ENCODE measurements at places on chromosomes 4 and X.

GRCh38 chrX:20029728-20030127, 38.9 kb upstream of the BCLAF3 start:
- no peak for DNase-seq

DNA sequence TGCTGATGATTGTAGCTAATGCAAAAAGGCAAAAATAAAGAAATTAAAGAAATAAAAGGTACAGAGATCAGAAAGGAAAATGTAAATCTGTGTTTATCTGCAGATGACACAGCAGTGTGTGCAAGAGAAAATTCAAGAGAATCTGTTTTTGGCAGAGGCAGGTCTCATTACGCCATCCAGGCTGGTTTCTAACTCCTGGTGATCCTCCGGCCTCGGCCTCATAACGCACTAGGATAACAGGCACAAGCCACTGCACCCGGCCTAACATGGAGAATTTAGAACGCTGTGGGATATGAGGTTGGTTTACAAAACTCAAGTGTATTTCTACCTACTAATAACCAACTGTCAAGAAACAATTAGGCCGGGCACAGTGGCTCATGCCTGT, 29.4 kb downstream of the CTBP1 start:
- no peak for DNase-seq

DNA sequence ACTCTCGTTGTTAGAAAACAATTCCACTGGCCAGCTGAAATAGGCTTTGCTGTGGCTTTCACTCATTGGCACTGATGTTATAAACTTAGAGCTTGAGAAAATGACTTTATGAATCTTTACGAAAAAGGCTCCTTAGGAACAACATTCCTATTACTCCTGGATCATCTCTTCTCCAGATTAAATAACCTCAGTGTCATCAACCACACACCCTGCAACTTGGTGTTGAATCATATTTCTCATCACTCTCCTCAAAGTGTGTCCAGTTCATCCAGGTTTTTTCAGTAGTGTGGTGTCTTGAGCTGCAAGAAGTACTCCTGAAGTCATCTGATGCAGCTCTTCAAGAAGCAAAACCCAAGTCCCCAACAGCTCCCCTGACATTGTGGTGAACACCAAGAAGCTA, 28.1 kb upstream of the ANOS1 start:
- no peak for DNase-seq

DNA sequence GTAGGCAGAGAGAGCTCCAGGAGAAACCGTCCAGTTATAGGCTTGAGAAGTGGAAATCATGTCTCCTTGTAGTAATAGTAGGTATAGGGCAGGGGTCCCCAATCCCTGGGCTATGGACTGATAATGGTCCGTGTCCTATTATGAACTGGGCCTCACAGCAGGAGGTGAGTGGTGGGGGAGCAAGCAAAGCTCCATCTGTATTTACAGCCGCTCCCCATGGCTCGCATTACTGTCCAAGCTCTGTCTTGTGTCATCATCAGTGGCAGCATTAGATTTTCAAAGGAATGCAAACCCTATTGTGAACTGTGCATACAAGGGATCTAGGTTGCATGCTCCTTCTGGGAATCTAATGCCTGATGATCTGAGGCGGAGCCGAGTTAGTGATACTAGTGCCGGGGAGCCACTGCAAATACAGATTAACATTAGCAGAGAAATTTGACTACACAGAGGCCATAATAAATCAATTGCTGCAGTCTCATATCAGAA, 67.6 kb downstream of the MRPL1 start:
- DNase-seq, result no peak

DNA sequence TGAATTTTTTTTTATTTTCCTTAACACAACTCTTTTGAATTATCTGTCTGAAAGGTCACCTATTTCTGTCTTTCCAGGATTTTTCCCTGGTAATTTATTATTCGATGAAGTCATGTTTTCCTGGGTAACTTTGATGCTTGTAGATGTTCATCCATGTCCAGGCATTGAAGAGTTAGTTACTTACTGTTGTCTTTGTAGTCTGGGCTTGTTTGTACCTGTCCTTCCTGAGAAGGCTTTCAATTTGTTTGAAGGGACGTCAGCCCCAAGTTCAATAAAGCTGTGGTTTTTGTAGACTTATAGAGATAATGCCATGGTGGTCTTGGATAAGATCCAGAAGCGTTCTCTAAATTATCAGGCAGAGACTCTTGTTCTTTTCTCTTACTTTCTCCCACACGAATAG, 252.4 kb upstream of the ARHGAP24 start:
- DNase-seq, result no peak

DNA sequence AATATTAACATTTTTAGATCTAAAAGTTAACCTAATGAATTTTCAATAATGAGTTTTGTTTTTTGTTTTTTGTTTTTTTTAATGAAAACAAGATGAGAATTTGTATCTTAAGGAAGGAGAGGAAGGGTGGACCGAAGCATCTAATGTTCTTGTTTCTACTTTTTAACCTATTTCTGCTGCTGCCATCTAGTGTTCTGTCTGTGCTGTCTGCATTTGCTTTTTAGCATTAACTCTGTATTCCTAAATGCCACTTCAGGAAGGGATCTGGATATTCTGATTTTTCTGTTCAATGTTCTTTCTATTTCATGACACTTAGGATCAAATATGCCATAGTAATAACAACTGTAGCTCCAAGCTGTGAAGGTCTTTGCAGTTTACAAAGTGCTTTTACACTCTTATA, 161.7 kb downstream of the BRWD3 start:
- peak; percentile 0 for DNase-seq

All from kidney glomerular epithelial cell (primary cell).